ENCODE measurements at places on chromosomes 2 and 18. TPM values are rescaled to one million over a fixed set of nuclear protein-coding genes. Genes with fewer than 3 reads are reported as not detected.
A peak's percentile ranks its signal among the peaks of the same experiment; 100 is the strongest.

GRCh38 chr18:5853253-5853652 lies 42.1 kb downstream of the TMEM200C start:
- H3K36me3 ChIP-seq: no peaks in the 10 kb centered on the region
- no peaks in the 10 kb centered on the region for H3K27me3 ChIP-seq
- H3K4me3 ChIP-seq: no peak overlapping the region
- no peaks in the 10 kb centered on the region for H3K4me1 ChIP-seq

Gene OTOS
- total RNA-seq: not detected

Gene NOL4
- total RNA-seq: not detected

Gene CCDC121
- total RNA-seq: 3.3 TPM

DNA sequence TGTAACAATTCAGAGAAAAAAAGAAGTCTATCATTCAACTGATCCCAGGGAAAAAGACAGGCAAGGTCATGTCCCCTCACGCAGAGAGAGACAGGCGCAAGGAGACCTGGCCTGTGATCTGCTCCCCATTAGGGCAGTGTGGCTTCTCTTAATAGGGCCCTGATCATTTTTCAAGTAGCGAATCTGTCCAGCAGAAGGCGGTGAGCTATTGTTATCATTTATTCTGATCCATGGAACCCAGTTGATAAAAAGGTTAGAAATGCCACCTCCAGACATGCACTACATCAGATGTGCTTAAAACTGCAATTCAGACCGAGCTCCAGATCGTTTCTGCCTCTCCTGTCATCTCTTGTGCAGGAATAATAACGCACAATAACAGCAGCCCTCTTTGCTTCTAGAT lies 1025.6 kb upstream of the PIK3C3 start:
- no peaks in the 10 kb centered on the region for H3K36me3 ChIP-seq
- H3K4me1 ChIP-seq: no peaks in the 10 kb centered on the region

GRCh38 chr2:219609149-219609750 lies 11.6 kb downstream of the STK11IP start:
- H3K4me1 ChIP-seq: no peaks in the 10 kb centered on the region
- no peaks in the 10 kb centered on the region for H3K27me3 ChIP-seq
- no peak for DNase-seq
- H3K27ac ChIP-seq: no peak overlapping the region

Gene PLB1
- total RNA-seq: not detected

Gene LIPG
- 1.8 TPM for total RNA-seq

DNA sequence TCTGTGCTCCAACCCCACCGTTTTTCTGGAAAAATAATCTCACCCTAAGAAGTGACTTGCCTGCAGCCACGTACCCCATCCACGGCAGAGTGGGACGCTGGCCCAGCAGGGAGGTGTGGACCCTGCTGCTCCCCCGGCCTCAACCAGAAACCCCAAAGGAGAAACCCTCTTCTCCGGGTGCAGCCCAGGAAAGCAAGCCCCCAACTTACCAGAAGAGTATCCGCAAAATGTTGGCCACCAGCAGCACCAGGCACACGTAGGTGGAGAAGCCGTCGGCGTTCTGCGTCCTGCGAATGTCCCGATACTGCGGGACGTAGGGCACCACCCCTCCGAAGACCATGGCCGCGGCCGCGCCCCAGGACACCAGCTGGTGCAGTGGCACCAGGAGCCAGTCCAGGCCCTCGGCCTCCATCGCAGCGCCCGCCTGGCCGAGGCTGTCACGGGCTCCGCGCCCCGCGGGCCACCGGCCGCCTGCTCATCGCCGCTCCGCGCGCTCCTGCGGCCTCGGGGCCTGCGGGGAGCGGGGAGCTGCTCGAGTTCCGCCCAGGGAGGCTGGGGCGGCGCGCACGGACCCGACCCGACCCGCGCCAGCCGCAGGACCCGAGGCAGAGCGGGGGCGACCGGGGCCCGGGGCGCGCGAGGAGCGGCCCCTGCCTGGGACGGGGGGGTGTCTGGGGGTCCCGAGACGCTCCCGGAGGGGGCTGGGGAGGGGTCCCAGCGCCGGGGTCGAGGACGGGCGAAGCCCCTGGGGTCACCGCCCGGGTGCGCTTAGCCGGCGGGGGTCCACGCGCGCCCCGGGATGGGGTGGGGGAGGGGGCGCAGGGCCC lies 725 bp downstream of the SLC66A2 start:
- peaks cover 29% of the 10 kb centered on the region for H3K4me1 ChIP-seq
- H3K4me3 ChIP-seq: peak overlapping the region; percentile 52
- peak; percentile 54 for DNase-seq
- H3K36me3 ChIP-seq: no peaks in the 10 kb centered on the region

GRCh38 chr18:13308369-13308768 lies 89.8 kb downstream of the LDLRAD4 start:
- H3K4me1 ChIP-seq: no peaks in the 10 kb centered on the region
- H3K27me3 ChIP-seq: 0 out of 2 replicates have a peak, but pooled peaks cover 5% of the 10 kb centered on the region
- no peak for DNase-seq
- H3K36me3 ChIP-seq: no peaks in the 10 kb centered on the region
- H3K4me3 ChIP-seq: no peak overlapping the region
- no peak overlapping the region for H3K27ac ChIP-seq

Gene EGR4
- not detected for total RNA-seq

GRCh38 chr18:11937874-11938478 lies 29.9 kb upstream of the MPPE1 start:
- H3K4me1 ChIP-seq: no peaks in the 10 kb centered on the region
- no peaks in the 10 kb centered on the region for H3K27me3 ChIP-seq
- DNase-seq: peak; percentile 67
- no peak overlapping the region for H3K27ac ChIP-seq
- H3K4me3 ChIP-seq: no peak overlapping the region

DNA sequence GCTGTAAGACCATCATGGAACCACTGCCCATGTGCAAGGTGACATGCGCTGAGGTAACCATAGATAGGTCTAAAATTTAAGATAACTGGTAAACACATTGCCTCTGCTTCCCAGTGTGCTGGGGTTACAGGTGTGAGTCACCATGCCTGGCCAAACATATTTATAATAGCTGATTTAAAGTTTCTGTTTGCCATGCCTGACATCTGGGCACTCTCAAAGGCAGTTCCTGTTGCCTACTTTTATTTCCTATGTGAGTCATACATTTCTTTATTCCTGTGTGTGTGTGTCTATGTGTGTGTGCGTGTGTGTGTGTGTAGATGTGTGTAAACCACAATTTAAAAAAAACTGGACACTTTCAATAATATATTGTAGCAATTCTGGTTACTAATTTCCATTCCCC lies 415.2 kb upstream of the NETO1 start:
- no peaks in the 10 kb centered on the region for H3K27me3 ChIP-seq
- no peaks in the 10 kb centered on the region for H3K36me3 ChIP-seq
- no peak overlapping the region for H3K27ac ChIP-seq
- no peaks in the 10 kb centered on the region for H3K4me1 ChIP-seq
- no peak for DNase-seq

Gene TNFAIP6
- total RNA-seq: not detected

Gene IL1RL1
- 0.44 TPM for total RNA-seq

DNA sequence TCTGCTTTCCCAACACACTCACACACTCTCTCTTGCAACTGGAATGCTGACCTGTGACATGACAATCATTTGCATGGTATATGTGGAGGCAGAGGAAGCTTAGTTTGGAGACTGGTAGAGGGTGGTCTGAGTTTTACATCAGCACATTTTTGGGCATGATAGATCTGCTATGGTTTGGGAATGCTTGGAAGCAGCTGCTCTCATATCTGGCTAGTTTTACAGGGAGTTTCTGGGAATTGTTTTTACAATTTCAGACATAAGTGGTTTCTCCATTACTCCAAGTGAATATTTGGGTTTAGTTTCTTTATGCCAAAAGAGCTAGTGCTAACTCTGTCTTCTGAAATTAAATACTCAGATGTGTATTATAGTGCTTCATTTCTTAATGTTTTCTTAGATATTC lies 977.6 kb downstream of the SUCLG1 start:
- no peak overlapping the region for H3K4me3 ChIP-seq
- no peaks in the 10 kb centered on the region for H3K27me3 ChIP-seq
- H3K36me3 ChIP-seq: no peaks in the 10 kb centered on the region
- no peaks in the 10 kb centered on the region for H3K4me1 ChIP-seq
- H3K27ac ChIP-seq: no peak overlapping the region

Gene ZNF519
- total RNA-seq: 6.1 TPM

DNA sequence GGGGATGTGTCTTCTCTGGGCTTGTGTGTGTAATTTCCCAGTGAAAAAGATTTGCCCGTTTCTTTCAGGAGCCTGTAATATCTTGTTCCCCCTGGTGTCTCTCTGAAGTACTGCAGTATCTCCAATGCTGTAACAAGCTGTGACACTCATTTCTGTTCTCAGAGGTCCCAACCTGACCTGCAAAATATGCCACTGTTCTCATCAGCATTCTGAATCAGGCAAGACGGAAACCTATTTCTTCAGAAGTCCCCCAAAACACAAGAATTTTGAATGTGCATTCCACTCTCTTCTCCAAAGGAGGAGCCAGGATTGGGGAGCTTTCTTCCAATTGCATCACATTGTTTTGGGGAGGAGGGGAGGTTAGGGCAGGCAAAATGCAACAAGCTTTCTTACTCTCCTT lies 77.0 kb upstream of the CNGA3 start:
- DNase-seq: peak; percentile 35
- no peaks in the 10 kb centered on the region for H3K27me3 ChIP-seq
- no peaks in the 10 kb centered on the region for H3K4me1 ChIP-seq
- H3K27ac ChIP-seq: no peak overlapping the region

- DNase-seq: no peak
- H3K36me3 ChIP-seq: no peaks in the 10 kb centered on the region
- H3K4me1 ChIP-seq: no peaks in the 10 kb centered on the region
- no peak overlapping the region for H3K27ac ChIP-seq
These were observed 104.9 kb downstream of the RBMS1 start for GRCh38 chr2:160388464-160389263.

DNA sequence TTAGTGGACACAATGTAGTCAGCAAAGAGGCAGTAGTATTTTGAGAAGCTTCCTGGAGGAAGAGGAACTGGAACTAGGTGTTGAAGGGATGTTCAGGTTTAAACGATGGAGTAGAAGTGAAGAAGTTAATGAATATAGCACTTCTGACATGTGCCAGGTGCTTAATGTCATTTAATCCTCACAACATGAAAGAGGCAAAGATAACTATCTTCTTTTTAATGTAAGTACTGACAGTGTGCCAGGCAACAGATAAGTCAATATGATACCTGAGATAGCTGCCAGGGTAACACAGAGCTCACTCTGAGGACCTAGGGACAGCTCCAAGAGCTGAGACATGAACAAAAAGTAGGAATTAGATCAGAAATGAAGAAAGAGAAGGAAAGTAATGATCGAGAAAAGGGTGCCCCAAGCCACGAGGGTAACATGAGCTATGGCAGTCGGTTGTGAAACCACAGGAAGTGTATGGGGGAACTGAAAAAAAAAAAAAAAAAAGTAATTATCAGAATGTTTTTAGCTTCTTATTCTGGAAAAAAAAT lies 140.7 kb downstream of the RNF144A start:
- no peak overlapping the region for H3K27ac ChIP-seq
- H3K4me1 ChIP-seq: no peaks in the 10 kb centered on the region
- H3K4me3 ChIP-seq: no peak overlapping the region
- H3K27me3 ChIP-seq: peaks cover 3% of the 10 kb centered on the region
- no peaks in the 10 kb centered on the region for H3K36me3 ChIP-seq

- DNase-seq: no peak
- no peak within 1 kb of the TSS for H3K4me3 ChIP-seq
- no peak within 1 kb of the TSS for H3K27ac ChIP-seq
- no peaks in the 10 kb centered on the region for H3K36me3 ChIP-seq
These were observed at the start of gene SPEG for GRCh38 chr2:219434718-219435525. SPEG (plus strand) TSS chr2:219434843; CDS start chr2:219434978, 135 bp downstream.

DNA sequence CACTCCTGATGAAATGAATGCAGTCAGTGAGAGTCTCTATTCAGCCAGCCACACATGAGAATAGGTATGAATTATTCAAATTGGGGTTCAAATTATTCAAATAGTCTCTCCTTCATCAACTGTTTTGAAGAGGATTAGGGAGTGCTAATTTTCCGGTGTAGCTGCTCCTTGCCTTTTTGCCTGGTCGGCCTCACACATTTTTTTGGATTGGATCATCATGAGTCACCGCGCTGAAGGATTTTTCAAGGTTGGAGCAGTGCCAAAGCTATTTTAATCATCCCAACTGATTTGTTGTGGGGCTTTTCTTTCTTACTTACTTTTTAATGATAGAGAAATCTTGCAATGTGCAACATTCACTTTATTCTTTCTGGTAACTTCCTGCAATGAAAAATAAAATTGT lies 2.4 kb upstream of the DTNA start:
- no peak for DNase-seq
- H3K27ac ChIP-seq: no peak overlapping the region
- no peaks in the 10 kb centered on the region for H3K27me3 ChIP-seq

Gene NDC80
- total RNA-seq: 57.0 TPM

GRCh38 chr2:226581004-226581403 lies 218.6 kb downstream of the IRS1 start:
- no peaks in the 10 kb centered on the region for H3K4me1 ChIP-seq
- H3K4me3 ChIP-seq: no peak overlapping the region
- DNase-seq: no peak
- no peaks in the 10 kb centered on the region for H3K36me3 ChIP-seq
- no peak overlapping the region for H3K27ac ChIP-seq

GRCh38 chr2:28352104-28352503 lies 40.6 kb upstream of the FOSL2 start:
- H3K27me3 ChIP-seq: no peaks in the 10 kb centered on the region
- no peak overlapping the region for H3K27ac ChIP-seq
- peaks cover 23% of the 10 kb centered on the region for H3K4me1 ChIP-seq
- H3K36me3 ChIP-seq: no peaks in the 10 kb centered on the region
- H3K4me3 ChIP-seq: no peak overlapping the region
